Activated T-helper 1 cell treated with anti-CD3 and anti-CD28 coated beads, Interleukin-12 subunit alpha, Interleukin-12 subunit beta, Interleukin-2, Interleukin-4 antibody, amounts not matched to agents 30 ng/mL and 10 ng/mL and 1 ng/mL, durations not matched to agents 14 hours and 24 hours and 36 hours (primary cell): ENCODE measurements at places on chromosomes 3 and 15. TPM values are rescaled to one million over a fixed set of nuclear protein-coding genes. Genes with fewer than 3 reads are reported as not detected.

Gene CACNA2D2
- 0.52 and 0.78 TPM in 2 replicates for total RNA-seq

Gene SHC4
- total RNA-seq = 25.7 and 26.4 TPM in 2 replicates

Gene SPINK8
- not detected in 2 replicates for total RNA-seq

Gene SNRPN
- 33.6 and 35.4 TPM in 2 replicates for total RNA-seq

Gene NOX5
- 0.03 TPM in 1 of 2 replicates, not detected in the other for total RNA-seq

Gene RARB
- not detected in 2 replicates for total RNA-seq

Gene NFKBIZ
- 72.4 and 79.7 TPM in 2 replicates for total RNA-seq
